ENCODE measurements at places on chromosomes 11 and 22. TPM values are rescaled to one million over a fixed set of nuclear protein-coding genes. Genes with fewer than 3 reads are reported as not detected.

GRCh38 chr22:17748555-17749353, 25.5 kb downstream of the BID start:
- DNase-seq: peak; percentile 45

- DNase-seq: no peak
Measured at GRCh38 chr11:117715801-117716200, 81.2 kb downstream of the DSCAML1 start.

- no peak for DNase-seq
Measured at GRCh38 chr11:78954261-78954660, 379.6 kb upstream of the NARS2 start.

CCDC34 gene
- polyA plus RNA-seq: 6.0 TPM

C22orf23 gene
- polyA plus RNA-seq: not detected

KCNQ1 gene
- 6.4 TPM for polyA plus RNA-seq

DNA sequence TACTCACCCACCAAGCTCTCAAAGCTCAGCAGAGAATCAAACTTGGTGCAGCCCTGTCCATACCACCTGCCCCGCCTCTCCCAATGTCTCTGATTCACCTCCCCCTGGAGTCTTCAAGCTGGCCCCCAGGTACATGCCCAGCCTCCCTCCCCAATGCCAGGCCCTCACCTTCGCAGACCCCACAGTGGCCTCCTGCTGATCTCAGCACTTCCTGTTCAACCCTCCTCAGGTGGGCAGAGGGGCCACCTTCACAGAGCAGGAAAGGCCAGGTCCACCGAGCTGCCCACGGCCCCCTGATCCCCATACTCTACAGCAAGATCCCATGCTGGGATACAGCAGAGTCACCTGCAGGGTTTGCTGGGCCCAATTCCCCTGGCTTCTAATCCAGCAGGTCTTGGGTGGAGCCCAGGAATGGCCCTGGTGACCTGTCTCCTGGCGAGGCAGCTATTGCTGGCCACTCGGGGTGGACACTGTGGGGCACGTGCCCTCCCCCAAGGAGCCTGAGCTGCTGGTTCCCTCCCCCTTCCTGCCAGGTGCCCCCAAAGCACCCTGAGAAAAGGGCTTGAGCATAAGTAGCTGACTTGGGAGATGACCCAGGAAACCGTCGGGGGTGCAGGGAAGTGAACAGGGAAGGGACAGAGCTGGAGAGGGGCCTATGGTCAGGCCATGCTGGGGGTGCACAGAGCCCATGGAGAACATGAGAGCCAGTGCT, 150.7 kb downstream of the BRD1 start:
- DNase-seq: no peak

INS gene
- not detected for polyA plus RNA-seq

GLYATL1 gene
- polyA plus RNA-seq: 6.9 TPM

KDM4D gene
- polyA plus RNA-seq: 0.46 TPM

DNA sequence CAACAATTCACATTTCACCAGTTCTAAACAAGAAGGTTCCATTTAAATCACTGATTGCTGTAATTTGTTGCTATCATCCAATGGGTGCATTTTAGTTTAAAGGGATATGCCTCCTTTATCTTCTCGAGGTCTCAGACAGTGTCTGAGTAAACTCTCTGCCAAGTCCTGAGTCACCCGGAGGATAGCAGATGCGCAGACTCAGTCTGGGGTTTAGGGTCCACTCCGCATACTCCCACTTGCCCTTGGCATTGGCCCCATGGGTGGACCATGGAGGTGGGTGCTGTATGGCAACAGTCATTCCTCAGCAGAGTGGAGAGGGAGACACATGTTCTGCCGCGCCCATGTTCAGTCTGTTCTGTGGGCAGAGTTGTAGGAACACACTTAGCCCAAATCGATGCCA, 65.4 kb upstream of the CRTAM start:
- DNase-seq: no peak

DNA sequence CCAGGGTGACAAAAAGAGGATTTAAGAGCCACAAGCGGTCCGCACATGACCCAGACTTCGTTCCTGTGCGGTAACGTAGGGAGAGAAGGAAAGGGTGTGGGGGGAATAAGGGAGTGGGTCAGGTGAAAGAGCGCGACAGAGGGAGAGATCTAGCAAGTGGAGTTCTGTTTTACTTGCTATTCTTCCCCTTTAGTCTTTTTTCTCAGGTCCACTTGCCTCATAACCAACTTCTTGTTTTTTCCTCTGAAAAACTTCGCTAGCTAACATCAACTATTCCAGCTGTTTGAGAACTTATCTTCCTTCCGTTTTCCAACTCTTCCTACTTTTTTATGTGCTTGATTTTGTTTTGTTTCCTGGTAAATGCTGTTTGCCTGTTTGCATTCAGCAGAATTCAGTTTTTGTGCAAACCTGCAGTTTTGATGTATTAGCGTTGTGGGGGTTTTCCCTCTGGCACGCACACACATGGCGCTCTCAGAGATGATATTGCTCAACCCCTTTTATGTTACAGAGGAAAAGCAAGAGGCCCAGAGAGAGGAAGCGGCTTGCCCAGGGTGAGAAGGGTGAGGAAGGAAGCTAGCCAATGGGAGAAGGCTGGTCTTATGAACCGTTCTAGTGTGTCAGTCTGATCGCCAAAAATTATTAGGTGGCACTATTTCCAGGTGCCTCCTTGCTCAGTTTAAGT, 592 bp upstream of the CTSC start:
- peak; percentile 64 for DNase-seq

HBD gene
- not detected for polyA plus RNA-seq

DNA sequence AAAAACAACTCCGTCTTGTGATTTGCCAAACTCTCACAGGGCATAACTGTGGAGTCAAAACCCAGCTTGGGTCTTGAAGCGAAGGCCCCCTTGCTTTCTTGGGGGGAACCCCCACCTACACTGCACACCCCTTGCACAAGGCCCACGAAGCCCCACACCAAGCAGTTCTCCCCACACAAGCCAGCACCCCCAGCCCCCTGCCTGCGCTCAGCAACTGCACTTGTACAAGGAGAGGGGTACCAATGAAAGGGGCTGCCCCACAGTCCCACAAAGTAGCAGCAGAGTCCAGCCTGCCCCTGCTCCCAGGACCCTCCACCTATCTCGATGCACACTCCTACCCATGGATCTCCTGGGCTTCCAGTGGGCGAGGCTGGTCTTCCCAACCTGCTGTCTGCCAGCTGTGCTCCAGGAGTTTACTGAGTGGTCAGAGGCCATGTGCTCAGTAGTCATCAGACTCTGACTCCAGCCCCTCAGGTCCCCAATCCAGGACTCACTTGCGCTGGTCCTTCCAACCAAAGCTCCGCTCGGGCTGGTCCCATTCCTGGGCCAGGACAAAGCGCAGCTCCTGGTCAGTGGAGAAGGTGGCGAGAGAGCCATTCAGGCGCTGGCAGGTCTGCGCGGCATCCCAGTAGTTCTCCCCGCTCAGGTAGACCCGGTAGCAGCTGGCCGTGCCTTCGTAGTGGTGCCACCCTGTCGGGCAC, 57.7 kb downstream of the DGCR2 start:
- DNase-seq: no peak

DNA sequence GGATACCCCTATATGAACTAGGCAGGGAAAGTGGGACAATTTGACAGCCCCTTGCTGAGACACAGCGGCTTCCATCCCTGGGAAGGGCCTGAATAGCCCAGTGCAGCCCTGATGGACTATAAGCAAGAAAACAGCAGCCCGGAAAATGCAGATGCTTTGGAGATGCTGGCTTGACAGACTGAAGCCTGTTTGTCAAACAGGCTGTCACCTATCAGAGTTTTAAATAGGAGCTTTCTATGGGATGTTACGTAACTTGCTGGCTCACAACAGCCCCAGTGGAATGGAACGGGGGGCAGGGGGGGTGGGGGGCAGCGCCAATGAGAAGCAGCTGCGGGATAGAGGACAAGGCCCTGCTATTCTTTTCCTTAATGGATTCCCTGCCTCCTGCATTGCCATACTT, 91.9 kb upstream of the NTM start:
- no peak for DNase-seq

- DNase-seq: peak; percentile 90
Measured at GRCh38 chr22:44738347-44738715, 14.0 kb upstream of the ARHGAP8 start.

MCM5 gene
- polyA plus RNA-seq: 21.7 TPM

POTEH gene
- polyA plus RNA-seq: not detected

DNA sequence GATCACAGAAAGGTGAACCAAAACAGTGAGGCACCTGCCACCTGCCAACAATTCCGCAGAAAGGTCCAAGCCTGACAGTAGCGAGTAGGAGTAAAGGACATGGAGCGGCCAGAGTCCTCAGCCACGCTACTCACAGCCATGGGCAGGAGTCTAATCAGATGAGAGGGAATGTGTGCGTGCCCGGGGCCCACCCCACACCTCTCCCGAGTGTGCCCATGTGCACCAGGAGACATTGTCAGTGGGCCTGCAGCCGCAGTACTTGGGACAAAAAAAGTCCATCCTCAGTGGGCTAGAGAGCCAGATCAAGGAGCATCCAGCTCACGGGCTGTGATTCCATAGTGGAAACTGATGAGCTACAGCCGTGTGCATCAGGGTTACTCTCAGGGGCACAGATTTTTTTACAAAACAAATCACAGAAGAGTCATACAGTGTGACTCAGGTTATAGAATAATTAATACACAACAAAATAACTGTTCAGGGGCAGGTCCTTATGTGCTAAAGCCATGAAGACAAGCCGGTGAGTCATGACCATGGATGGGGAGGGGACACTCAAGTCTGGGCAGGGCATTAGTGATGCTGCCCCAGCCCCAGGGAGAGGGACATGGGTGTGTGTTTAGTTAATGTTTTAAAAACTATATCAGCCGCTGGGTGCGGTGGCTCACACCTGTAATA, 12.0 kb downstream of the SART1 start:
- no peak for DNase-seq

- DNase-seq: peak; percentile 37
Measured at GRCh38 chr11:76237914-76238313, 31.6 kb upstream of the WNT11 start.

OR51B4 gene
- polyA plus RNA-seq: not detected

SSTR3 gene
- polyA plus RNA-seq: 0.47 TPM
